ENCODE measurements at places on chromosomes 16 and 17. TPM values are rescaled to one million over a fixed set of nuclear protein-coding genes. Genes with fewer than 3 reads are reported as not detected.

GRCh38 chr16:27485126-27485525 is 64.6 kb downstream of the GTF3C1 start:
- DNase-seq, result no peak

DNA sequence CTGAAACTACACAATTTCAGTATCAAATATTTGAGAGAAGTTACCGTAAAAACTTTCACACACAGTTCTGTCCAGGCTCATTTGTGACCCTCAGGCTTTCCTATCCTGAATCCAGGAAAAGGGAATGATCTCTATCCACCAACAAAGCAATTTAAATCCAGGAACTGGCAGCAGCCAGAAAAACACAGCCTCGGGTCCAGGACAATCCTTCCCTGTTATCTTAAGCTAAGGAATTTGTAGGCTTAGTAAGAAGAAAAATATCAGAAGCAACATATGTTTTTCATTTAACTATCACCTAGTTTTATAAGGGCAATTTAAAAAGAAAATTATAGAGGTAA is 47.1 kb downstream of the TEX2 start:
- DNase-seq, result no peak

- DNase-seq, result no peak
Observed at GRCh38 chr17:57278740-57279387, 22.5 kb downstream of the MSI2 start.

- no peak for DNase-seq
Observed at GRCh38 chr17:66450852-66451158, 148.4 kb downstream of the PRKCA start.

DNA sequence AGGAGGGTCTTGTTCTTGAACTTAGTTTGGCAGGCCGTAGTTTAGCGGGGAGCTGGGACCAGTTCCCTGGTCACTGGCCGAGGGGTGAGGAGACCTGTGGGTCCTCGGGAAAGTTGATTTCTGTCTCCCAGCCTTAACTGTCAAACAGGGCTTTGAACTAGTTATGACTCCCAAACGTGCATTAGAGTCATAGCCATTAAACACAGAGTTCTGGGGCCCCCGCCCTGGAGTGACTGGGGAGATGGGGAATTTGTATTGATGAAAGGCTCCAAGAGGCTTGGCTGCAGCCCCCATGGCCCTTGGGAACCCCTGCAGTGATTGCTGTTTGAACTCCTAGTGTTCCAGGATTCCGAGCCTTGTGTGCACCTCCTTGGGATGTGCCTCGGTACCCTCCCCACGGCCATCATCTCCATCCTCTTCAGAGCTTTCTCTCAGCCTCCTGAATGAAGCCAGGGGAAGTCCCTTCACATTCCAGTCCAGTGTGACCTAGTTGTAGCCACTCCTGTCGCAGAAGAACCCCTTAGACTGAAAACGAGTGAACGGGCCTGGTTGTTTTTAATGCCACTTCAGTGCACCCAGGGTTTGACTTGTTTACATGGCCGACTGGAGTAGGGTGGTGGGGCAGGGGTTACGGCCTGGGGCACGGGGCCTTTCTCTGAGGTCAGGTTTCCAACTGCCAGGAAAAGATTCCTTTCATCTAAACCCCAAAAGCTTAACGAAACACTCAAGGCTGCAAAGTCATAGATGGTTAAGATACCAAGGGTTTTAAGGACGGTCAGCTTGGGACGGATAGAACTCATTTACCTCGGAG is 1.4 kb downstream of the MPRIP start:
- no peak for DNase-seq

DNA sequence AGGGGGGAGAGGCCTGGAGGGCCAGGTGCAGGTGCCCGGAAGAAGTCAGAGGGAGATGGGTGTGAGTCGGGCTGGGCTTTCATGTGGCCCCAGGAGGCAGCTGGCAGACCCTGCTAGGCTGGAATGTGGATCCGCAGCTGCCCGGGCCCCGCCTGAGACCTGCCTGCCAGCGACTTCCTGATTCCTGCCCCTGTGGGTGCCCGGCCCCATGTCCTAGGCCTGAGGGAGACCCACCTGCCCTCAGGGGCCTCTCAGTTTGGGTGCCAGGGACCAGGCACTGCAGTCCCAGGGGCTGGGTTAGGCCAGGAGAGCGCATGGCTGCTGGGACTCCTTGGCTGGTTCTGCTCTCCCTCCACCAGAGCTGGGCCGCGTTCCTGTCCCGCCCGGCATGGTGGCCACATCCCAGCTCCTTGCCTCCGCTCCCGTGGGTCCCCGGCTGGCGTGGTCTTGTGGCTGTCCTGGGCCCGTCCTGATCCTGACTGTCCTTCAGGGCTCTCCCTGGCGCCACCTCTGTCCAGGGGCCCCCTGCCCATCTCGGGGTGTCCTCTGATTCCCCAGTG is 22.1 kb upstream of the SPNS2 start:
- DNase-seq, result no peak

- DNase-seq, result no peak
Observed at GRCh38 chr16:66473654-66474519, 46.8 kb downstream of the BEAN1 start.

GRCh38 chr16:28087675-28088300 is 24.3 kb upstream of the GSG1L start:
- peak; percentile 22 for DNase-seq

DNA sequence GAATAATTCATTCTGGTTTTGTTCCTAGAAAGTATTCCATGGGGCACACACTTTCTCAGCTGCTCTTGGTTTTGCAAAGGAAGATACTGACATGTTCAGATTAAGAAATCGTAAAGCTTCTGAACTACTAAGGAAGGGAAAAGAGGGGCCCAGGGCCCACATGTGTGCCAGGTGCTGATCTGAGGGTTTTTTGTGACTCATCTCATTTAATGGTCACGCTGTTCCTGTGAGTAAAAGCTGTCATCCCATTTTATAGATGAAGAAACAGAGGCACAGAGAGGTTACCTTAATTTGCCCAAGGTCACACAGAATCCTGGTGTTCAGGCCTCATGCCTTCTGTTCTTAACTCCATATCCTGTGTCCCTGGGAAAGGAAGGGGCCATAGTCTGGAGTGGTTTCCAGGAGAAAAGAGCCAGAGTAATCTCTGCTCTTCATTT is 113.2 kb downstream of the MSI2 start:
- peak; percentile 15 for DNase-seq

GRCh38 chr16:74461826-74462225 is 40.5 kb upstream of the CLEC18B start:
- no peak for DNase-seq

DNA sequence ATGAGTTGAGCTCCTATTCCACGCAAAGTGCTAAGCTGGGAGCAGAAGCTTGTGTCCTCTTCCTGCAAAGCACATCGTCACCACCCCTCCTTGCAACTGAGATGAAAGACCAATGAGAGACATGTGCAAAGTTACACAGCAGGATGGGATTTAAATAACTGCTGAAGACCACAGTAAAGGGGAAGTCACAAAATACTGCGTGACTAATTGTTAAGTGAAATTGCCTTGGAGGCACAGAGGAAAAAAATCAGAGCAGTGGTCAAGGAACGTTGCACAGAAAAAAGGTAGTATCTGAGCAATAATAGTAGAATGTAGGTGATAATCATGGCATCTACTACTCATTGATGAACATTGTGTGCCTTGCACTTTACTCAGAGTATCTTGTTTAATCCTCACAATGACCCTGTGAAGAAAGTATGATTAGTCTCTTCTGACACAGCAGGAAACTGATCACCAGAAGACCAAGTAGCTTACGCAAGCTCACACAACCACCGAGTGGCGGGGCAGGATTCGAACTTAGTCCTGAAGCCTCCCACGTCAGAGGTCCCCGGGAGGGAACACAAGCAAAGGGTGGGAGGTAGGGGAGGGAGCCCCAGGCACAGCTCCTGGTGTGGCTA is 15.4 kb upstream of the MYO18A start:
- no peak for DNase-seq

- DNase-seq, result no peak
Observed at GRCh38 chr17:34639706-34640425, 60.5 kb downstream of the TMEM132E start.

CHD9NB gene
- 0.18 TPM for total RNA-seq

HAS3 gene
- total RNA-seq, result not detected

SULT1A4 gene
- total RNA-seq, result 151 TPM

SRSF2 gene
- total RNA-seq, result 249 TPM

TP53TG3 gene
- total RNA-seq, result not detected

RRAD gene
- 0.80 TPM for total RNA-seq

CFAP97D1 gene
- 0.02 TPM for total RNA-seq

FBXW10 gene
- total RNA-seq, result 0.04 TPM

PIRT gene
- total RNA-seq, result not detected

KRTAP3-3 gene
- not detected for total RNA-seq

CES3 gene
- 2.3 TPM for total RNA-seq

All from HepG2 (cell line).